T-cell (primary cell): ENCODE measurements at places on chromosomes 6 and 20.

- DNase-seq, result no peak
Measured at GRCh38 chr6:16402581-16402900, 164.2 kb downstream of the GMPR start.

DNA sequence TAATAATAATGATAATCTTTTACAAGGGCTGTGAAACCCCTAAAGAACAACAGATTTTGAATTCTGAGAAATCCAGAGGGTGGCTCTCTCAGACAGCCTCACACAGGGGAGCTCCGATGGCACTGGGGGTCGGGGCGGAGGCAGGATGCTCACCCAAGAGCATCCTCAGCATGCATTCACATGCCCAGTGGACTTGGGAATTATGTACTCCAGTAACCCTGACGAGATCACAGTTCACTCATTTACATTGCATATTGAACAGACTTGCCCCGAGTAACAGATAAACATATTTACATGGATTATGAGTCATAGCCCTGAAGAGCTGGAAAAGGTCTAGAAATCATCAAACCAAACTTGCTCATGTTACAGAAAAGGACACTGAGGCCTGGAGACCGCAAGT is 482.7 kb upstream of the JARID2 start:
- DNase-seq, result no peak

DNA sequence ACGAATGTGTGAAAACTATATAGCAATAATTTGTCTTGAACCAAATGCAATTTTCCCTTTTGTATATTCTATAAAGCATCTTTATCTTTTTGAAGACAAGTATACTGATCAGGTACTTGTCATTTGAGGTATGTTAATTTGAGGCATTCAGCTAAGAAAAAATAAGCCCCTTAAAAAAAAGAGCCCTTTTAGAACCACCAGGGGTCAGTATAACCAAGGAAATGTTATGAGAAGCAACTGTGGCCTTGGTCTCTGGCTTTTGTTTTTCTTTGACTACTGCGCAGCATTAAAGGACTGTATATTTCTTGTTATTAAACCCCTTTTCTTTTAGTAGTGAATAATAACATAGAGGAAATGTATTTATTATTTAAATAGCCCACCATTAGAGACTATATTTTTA is 43.1 kb downstream of the CD109 start:
- DNase-seq, result no peak

DNA sequence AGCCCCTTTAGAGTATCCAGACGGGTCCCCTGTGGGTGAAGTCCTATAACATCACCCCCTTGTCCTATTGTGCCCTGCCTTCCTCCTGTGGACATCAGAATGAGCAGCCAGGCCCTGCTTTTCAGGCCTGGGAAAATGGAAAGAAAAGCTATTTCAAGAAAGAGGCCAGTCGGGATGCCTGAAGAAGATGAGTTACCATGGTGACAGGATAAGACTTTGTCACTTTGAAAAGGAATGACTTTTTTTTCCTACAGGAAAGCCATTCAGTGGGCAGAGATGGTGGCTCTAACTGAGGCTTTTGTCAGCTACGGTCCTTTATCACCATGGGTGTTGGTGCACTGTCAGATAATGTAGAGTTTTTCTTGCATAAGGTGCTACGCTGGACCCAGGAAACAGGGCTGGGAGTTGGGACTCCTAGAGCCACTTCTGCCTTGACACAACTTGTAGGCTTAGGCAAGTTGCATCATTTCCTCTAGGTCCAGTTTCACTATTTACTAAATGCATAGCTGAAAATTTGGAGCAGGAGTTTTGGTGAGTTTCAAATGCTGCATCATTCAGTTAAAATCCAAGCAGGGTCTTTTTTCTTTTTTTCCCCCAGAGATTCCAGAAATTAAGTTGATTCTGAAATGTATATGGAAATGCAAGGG is 293.6 kb upstream of the PRND start:
- DNase-seq, result no peak

GRCh38 chr6:73308712-73309534 is 45.2 kb downstream of the DPPA5 start:
- no peak for DNase-seq

DNA sequence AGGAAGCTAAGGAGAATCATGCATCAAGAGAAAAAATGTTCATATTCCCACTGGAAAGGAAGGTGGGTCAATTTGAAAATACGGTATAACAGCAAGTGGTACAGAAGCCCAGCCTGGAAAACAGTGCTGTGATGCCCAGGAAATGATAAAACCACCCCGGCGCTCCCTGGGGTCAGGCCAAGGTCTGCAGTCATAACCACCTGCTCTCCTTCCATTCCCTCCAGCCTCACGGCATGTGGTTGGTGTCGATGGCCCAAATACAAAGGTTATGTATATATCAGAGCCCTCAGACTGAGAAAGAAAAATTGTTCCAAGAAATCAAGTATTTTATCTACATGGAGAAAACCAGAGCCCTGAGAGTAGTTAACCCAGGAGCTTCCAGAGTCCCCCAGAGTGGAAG is 208.1 kb upstream of the CDYL start:
- DNase-seq, result no peak
